ENCODE measurements at places on chromosomes 1 and 21. TPM values are rescaled to one million over a fixed set of nuclear protein-coding genes. Genes with fewer than 3 reads are reported as not detected.

- ATAC-seq = no peak
Observed at GRCh38 chr21:42313501-42313969, 1.7 kb downstream of the TFF3 start.

RIPK4 gene
- 0.40 TPM for total RNA-seq

MTARC2 gene
- 19.0 TPM for total RNA-seq

GRCh38 chr1:150999051-150999674 lies 7.5 kb downstream of the MINDY1 start:
- no peak for ATAC-seq

GRCh38 chr1:195773931-195774330 lies 834.3 kb downstream of the KCNT2 start:
- no peak for ATAC-seq

All from gastroesophageal sphincter (tissue), 4 donors.